Islet precursor cell (in vitro differentiated cells): ENCODE measurements at places on chromosomes 16 and 17.

- no peak for DNase-seq
Observed at GRCh38 chr17:40187238-40187637, 10.0 kb downstream of the RAPGEFL1 start.

DNA sequence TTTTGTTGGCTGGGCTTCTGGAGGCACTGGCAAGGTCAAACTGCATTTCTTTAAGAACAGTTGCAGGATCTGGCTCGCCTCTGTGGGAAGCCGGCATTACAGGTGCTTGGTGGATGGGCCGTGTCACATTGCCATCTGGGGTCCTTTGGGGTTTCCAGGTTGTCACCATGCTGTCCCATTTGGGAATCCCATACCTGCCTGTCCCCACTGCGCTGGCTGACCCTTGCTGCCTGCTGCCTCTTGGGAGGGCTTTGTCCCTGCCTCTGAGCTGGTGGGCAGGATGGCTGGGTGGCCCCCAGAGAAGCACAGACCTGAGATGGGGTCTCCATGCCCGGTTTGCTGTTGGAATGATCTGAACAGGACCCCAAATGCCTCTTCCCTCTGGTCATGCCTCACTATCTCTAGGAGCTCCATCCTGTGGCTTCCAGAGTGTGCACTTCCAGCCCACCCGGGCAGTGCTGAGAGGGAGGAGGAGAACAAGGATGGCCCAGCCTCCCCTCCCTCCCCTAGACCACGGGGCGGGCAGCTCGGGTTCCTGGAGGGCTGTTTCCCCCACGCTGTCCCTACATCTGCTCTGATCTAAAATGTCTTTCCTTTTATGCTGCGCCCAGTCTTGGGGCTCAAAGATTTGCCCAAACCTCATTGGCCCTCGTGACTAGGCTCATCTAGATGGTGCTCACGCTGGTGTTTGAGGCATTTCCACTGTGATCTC, 28.0 kb downstream of the OR1D5 start:
- DNase-seq = peak; percentile 46

GRCh38 chr17:32570081-32570396, 83.2 kb downstream of the CDK5R1 start:
- DNase-seq = peak; percentile 26

GRCh38 chr17:17846645-17847044, 9.9 kb upstream of the SREBF1 start:
- no peak for DNase-seq

- peak; percentile 59 for DNase-seq
Observed at GRCh38 chr17:63474586-63475460, 2.0 kb upstream of the ACE start.

- DNase-seq = no peak
Observed at GRCh38 chr16:534856-535445, 7.4 kb downstream of the CAPN15 start.

DNA sequence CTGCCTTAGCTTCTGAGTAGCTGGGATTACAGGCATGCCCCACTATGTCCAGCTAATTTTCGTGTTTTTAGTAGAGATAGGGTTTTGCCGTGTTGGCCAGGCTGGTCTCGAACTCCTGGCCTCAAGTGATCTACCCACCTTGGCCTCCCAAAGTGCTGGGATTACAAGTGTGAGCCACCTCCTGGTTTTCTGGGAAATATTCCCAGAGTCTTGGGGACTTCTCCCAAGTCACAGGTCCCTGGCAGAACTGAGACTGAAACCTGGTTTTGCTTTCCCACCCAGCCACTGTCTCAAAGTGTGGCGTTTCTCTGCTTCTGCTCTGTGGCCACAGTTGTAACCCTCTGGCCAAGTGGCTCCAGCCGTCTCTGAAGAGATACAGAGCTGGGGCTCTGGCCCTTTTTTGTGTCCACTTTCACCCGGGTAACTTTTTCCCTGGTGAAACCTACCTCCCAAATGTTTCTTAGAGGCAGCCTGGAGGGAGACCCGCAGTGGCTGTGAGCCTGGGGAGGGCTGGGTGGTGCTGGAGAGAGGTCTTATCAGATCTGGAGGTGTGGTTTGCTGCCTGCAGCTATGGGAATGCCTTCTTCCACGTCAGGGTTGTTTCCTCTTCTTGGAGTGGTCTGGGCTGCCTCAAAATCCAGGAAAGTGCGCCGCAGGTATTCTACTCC, 5.1 kb downstream of the KSR1 start:
- peak; percentile 97 for DNase-seq

DNA sequence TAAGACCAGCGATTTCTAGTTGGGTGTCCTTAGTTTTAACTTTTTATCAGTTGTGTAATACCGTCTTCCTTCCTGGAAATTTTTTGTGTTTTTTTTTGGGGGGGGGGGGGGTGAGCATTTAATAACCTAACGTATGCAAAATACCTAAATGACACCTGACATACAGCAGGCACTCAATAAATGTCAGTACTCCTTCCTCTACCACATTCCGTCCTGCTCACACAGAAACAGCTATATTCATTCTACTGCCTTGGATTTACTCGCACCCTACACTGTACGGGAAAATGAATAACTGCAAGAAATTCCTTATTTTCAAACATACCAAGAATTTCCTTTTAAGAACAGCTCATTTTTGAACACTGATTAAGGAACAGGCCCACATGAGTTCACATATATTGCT, 5.3 kb downstream of the XYLT1 start:
- DNase-seq = no peak

- no peak for DNase-seq
Observed at GRCh38 chr16:29813644-29814562, 1.9 kb downstream of the PRRT2 start.

- no peak for DNase-seq
Observed at GRCh38 chr16:1963806-1964505, 670 bp downstream of the RPS2 start.

DNA sequence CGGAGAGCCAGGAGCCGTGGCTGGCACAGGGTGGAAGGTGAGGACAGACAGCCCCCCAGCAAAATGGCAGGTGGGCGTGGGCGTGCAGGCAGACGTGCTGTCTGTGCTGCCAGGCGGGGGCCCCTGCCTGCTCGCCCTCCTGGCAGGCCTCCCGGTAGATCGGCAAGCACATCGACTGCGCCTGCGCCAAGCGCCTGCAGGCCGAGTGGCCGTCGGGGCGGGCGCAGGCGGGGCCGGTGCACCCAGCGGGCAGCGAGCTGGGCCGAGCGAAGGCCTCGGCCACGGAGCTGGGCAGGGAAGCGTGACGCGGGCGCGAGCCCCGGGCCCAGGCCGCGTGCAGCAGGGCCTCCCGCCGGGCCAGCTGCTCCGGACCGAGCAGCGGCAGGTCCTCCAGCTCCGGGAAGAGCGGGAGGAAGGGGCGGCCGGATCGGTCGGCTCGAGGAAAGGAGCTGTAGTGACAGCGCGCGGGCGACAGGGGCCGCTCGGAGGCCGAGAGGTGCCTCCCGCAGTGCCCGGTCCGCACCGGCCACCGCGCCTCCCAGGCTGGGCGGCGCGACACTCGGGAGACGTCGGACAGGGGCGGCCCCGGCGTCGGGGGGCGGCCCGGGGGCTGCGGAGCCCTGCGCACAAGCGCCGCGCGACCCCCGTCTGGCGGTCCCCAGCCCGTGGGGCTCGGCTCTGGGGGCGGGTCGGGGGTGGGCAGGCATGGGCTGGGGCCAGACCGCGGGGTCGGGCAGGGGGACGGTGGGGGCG, 16.9 kb downstream of the GRIN2C start:
- peak; percentile 91 for DNase-seq

GRCh38 chr17:35870906-35871819, 2.5 kb upstream of the HEATR9 start:
- DNase-seq = peak; percentile 57

DNA sequence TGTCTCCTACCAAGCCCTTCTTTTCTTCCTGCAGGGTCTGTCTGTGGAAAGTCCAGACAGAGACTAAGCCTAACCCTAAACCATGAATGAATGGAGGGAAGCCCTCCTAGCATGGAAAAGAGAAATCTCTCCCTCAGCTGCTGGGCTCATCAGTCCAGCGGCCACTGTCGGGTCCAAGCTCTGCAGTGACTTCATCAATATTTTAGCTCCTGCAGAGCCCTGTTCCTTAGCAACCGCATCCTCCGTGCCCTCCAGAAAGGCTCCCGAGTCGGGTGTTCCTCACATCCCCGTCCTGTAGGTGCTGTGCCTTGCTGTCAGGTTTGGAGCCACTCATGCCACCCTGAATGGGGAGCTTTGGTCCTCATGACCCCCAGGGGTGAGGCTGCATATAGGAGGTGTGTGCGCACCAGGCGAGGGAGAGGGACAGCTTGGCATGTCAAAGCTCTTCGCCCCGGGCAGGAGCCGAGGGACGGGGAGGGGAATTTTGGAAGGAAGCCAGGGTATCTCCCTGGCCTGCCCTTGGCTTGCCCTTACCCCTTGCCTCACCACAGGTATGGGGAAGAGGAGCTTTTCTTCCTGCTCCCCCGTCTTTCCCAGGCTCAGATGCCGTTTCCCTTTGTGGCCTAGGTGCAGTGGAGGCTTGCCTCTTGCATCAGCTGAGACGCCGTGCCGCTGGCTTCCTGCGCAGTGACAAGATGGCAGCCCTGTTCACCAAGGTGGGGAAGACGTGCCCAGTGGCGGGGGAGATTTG, 23.9 kb downstream of the SGSM2 start:
- no peak for DNase-seq
